ENCODE measurements at places on chromosomes 6 and 20.

- no peak for DNase-seq
These were observed 459.6 kb upstream of the SOX4 start for GRCh38 chr6:21133901-21134300.

DNA sequence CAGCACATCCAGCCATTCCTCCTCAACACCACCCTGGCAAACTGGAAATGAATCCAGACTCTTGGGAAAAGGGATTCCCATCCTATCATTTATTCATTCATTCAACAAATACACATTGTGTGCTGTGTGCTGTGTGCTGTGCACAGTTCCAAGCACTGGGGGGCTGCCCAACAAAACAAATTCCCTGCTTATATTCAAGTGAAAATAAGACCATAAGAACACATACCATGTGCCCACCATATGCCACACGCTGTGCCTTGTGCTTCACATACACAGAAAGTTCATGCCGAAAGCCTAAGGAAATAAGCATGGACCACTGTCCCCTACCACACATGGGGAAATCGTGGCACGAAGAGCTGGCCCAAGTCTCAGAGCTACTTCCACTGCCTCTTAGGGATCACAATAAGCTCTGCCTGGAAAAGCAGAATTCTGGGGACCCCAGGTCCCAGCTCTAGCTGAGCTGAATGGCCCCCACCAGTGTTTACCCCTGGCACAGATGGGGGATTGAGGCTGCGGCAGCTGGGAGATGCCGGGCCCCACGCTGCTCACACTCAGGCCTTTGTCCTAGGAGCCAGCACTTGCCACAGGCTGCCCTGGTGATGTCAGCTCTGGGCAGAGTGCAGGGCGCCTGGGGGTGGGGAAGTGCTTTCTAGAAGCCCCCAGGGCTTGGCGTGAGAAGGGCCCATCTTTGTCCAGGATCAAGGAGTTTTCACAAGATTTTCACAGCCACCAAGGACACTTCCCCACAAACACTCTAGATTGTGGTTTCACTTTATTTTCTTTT, 99.6 kb downstream of the PREX1 start:
- no peak for DNase-seq

- DNase-seq, result no peak
These were observed 144.1 kb downstream of the SMAP1 start for GRCh38 chr6:70811788-70812187.

DNA sequence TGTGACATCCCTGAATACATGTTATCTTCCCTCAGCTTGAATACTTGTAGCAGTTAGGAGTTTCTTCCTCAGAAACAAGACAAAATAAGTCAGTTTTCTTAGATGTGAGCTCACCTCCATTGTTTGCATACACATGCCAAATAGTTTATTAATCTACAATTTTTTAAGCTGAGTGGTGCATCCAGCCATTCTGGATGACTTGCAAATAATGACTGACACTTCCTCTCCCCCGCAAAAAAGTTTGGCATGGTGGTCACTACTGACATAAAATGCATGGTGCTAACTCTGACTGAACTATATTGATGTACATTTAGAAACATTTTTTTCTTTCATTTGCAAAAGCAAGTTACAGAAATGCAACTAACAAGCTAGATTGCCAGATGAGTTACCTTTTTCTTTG, 55.5 kb downstream of the CYB5R4 start:
- no peak for DNase-seq

DNA sequence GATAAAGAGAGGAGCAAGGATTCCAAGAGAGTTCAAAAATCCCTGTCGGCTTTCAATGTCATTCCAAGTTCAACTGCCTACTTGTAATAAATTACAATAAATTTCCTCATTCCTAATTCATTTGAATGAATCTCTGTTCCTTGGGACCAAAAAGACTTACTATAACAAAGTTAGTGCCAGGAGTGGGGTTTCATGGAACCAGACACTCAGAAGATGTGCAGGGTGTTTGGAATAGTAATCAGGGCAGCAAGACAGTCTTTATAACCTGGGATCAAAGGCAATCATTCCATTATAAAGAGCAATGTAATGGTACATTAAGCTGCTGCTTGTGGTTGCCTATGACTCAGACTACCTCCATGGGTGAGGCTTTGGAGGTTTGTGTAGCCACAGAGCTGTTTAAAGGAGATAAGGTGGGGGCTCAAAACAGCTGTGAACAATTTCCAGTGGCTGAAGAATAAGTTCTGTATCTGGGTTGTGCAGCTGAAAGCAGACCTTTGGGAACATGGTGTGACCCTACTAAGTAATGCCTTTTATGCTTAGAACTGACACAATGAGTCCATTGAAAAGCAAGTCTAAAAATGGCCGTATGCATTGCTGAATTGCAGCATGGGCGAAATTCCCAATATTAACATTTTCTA, 159.9 kb downstream of the LINC00237 start:
- no peak for DNase-seq

GRCh38 chr6:144252259-144252658, 32.9 kb upstream of the UTRN start:
- DNase-seq, result no peak

DNA sequence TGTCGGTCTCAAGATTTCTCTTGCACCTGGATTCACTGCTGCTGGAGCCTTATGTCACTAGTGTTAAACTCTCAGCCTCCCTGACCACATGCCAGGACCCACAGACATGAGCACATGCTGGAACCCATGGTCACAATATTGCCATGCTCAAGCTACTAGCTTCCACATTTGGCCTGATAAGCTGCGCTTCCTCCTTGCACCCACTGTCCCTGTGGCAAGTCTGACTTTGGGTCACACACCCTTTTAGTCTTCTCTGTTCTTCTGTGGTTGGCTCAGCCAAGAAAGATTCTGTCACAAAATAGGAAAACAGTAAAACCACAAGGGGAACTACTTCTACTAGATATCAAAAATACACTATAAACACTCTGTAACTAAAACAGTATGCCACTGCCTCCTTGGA, 68.9 kb upstream of the HDAC2 start:
- no peak for DNase-seq

- no peak for DNase-seq
These were observed 33.2 kb downstream of the CDH22 start for GRCh38 chr20:46275091-46275490.

DNA sequence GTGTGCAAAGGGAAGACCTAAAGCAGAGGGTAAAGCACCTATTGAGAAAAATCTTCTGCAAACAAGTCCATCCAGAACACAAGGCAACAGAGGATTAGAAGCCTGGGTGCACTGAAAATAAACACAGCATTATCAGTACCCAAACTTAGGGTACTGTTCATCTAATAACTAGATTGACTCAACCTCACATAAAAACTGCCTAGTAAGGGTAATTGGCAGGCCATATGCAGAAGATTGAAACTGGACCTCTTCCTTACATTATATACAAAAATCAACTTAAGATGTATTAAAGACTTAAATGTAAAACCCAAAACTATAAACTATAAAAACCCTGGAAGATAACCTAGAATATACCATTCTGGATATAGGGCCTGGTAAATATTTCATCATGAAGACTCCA, 91.2 kb upstream of the SIRPG start:
- DNase-seq, result no peak

GRCh38 chr6:19691465-19692167, 145.6 kb upstream of the ID4 start:
- no peak for DNase-seq

DNA sequence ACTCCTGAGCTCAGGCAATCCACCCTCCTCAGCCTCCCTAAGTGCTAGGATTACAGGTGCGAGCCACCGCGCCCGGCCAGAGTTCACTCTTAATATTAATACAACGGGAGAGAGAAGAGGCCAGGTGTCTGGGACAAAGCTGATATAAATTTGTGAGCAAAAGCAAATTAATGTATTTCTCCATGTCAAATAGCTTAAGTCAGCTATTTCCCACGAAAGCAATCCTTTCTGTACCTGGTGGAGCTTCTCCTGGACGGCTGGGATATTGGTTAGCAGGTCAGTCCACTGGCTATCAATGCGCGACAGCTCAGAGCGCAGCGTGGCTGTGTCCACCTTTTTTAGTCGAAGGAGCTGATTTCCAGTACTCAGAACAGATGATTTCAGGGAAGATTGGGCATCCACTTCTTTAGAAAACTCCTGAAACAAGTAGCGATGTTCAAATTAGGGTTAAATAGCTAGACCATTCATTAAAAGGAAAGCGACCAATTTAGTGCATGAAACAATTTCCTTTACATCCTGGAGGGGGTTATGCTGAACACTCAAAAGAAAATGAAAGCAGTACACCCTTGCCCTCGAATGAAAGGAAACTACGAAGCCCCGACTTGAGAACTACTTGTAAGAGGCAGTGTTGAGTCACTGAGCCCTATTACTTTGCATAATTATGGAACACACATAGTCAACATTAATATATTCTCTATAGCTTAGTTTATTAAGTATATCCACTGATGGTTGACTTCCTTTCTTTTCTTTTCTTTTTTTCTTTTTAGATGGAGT, 403.4 kb downstream of the SYNE1 start:
- DNase-seq, result no peak

DNA sequence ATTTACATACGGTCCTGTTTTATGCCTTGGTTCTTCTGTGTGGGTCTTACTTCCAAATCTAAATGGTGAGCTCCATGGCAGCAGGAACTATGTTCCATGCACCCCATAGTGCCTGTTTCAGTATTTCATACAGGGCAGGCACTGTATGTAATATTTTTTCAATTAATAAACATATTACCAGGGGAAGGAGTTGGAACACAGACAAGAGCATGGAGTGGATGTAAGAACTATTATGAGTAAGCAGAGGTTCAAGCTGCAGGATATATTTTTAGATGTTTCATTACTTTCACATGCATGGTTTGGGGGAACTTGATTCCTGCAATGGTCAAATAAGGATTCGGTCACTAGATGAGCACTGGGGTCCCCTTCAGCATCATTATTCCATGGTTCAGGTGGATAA, 108.3 kb downstream of the KIF13A start:
- DNase-seq, result no peak

GRCh38 chr6:157323966-157324300, 614 bp upstream of the TMEM242 start:
- no peak for DNase-seq

GRCh38 chr6:42380228-42380979, 71.3 kb downstream of the TRERF1 start:
- DNase-seq, result no peak

DNA sequence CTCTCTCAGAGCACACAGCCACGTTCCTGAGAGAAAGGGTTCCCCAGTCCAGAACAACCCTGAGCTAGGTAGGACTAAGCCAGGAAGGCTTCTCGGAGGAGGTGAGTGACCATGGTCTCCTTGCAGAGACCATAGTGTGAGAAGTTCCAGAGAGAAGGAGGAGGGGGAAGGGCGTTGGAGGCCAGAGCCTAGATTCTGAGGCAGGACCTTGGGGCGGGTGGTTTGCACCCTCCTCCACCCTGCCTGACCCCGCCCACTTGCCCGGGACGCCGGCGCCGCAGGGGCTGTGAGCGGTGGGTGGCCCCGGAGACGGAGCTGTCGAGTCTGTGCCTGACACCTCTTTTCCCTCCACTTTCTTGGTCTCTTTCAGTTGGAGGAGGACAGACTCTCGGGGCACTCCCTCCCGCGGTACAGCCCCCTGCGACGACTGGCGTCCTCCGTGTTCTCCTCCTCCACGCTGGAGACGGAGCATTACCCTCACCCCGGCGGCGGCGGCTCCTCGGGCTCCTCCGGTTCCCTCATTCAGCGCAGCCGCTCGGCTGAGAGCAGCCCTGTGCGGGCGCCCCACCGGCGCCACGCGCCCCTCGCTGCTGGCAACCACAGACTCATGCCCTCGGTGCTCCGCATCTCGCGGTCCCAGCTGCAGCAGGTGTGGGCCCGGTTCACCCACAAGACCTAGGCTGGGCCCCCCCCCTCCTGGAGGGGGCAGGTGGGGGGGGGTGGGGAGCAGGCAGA, 26.2 kb downstream of the TTBK1 start:
- DNase-seq, result no peak

- no peak for DNase-seq
These were observed 2.6 kb upstream of the NR2E1 start for GRCh38 chr6:108163267-108163643.

- DNase-seq, result no peak
These were observed 71.0 kb upstream of the MRAP2 start for GRCh38 chr6:83962582-83962981.

GRCh38 chr6:33008944-33009861, at the start of gene HLA-DOA:
TSS of gene HLA-DOA (minus strand) at chr6:33009591.
- no peak for DNase-seq

- no peak for DNase-seq
These were observed 272.2 kb upstream of the FOXQ1 start for GRCh38 chr6:1039746-1040145.

DNA sequence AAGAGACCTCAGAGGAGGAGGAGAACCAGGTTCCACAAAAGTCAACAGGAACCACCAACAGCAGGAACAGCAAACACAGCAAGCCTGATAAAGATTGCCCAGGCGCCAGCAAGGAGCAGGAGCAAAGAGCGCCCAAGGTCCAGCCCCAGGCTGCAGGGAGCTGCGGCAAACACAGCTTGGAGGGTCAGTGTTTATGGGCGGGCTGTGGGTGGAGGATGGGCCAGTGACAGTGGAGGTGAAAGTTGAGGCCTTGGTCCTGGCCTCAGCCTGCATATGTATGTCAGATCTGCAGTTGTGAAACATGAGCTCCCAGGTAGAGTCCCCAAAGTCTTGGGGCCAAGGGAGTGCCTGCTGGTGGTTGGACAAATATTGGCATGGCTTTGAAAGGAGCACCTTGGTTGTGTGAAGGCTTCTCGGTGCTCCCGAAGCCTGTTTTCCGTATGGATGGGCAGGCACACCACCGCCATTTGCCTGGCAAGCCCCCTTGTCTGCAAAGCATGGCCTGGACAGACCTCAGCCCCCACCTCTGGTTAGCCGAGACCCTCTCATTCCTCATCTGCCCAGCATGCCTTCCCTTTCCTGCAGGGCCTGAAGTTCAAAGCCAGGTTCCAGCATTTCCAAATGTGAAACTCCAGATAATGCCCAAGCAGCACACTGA, 2.0 kb upstream of the CAPN11 start:
- no peak for DNase-seq

GRCh38 chr20:17863577-17864292, 104.9 kb downstream of the SNX5 start:
- no peak for DNase-seq

DNA sequence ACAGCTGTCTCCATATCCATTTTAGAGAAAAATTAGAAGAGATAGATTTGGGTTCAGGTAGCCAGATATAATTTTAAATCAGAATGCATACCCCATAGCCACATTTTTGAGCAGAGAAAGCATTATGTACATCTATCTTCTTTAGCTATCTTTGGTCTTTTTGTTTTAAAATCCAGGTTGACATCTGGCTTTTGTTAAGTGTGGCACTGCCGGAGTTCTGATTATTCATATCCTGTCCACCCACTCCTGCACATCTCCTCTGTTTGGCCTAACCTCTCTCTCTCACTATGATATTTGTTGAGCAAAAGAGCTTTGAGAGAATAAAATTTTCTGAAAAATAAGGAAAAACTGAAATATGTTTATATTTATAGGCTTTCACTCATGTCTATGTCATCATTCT, 189.7 kb downstream of the PACRG start:
- no peak for DNase-seq

DNA sequence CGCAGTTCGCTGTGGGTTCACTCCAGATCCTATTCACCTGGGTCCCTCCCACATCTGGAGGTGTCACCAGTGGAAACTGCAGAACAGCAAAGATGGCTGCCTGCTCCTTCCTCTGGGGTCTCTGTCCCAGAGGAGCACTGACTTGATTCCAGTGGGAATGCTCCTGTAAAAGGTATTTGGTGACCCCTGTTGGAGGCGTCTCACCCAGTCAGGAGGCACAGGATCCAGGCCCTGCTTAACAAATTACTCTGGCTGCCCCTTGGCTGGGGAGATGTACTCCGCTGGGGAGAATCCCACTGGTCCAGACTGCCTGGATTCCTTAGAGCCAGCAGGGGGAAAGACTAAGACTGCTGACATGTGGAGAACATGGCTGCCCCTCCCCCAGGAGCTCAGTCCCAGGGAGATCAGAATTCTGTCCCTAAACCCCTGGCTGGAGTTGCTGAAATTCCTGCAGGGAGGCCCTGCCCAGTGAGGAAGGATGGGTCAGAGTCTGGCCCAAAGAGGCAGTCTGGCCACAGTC, 483.0 kb downstream of the CBLN4 start:
- DNase-seq, result no peak

Measured in stimulated activated CD8-positive, alpha-beta memory T cell treated with anti-CD3 and anti-CD28 coated beads, Interleukin-7, amount 100 ng/mL, for 1 hour (primary cell).